ENCODE measurements at places on chromosomes 3 and 15.

- DNase-seq, result no peak
Observed at GRCh38 chr3:177056927-177057326, 140.4 kb downstream of the TBL1XR1 start.

GRCh38 chr3:50591196-50591741 is 20.3 kb downstream of the CISH start:
- DNase-seq, result no peak

GRCh38 chr15:101042320-101042719 is 123.2 kb downstream of the LRRK1 start:
- DNase-seq, result no peak

- DNase-seq, result no peak
Observed at GRCh38 chr3:36713904-36714303, 50.4 kb downstream of the DCLK3 start.

DNA sequence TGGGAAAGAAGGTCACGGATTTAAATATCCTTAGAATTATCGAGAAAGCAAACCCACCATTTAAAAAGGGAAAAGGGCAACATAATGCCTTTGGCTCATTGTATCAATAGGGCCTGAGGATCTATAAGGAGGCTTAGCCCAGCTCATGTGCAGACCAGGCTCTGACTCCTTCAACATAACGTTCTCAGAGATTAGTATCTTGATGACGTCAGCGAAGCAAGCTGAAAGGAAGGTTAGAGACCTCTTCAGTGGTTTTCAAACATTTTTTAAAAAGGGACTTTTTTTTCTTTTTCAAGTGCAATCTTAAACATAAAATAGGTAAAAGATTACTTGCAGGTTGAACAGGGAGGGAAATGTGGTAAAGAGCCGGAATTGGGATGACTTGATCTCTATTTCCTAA is 463.9 kb upstream of the ADAMTS9 start:
- no peak for DNase-seq
